CD4-positive, alpha-beta memory T cell (primary cell): ENCODE measurements at places on chromosomes 3 and 15.
A peak's percentile ranks its signal among the peaks of the same experiment; 100 is the strongest.

DNA sequence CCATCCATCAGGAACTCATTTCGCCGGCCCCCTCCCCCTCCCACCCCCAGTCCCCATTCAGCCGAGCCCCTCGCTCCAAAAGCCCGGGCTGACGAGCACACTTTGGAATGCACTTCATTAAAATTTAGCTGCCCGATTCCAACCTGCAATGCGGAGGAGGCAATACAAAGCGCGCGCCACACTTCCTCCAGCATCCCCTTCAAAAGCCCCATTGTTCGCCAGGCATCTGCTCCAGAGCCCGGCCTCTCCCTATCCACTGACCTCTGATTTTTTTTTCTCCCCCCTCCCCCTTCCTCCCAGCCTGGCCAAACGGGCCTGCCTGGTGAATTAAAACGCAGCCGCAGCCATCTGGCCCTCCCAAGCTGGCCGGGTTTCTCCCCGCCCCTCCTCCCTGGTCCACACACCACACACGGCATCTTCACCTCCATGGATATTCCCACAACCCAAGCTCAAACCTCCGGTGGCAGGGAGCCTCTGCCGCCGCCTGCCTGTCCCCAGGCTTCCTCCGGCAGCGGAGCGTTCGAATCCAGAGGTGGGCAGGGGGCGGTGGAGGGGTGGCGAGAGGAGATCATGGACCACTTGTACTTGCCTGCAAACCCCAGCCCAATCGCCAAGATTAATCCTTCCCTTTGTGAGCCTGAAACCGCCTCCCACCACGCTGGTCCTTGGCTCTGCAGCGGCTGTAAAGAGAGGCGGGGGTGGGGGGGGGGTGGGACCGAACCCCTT, 441.3 kb downstream of the MAGI1 start:
- no peaks in the 10 kb centered on the region for H3K27me3 ChIP-seq
- DNase-seq = no peak
- no peaks in the 10 kb centered on the region for H3K36me3 ChIP-seq
- no peak overlapping the region for H3K4me3 ChIP-seq
- H3K4me1 ChIP-seq = no peaks in the 10 kb centered on the region
- no peak overlapping the region for H3K27ac ChIP-seq

DNA sequence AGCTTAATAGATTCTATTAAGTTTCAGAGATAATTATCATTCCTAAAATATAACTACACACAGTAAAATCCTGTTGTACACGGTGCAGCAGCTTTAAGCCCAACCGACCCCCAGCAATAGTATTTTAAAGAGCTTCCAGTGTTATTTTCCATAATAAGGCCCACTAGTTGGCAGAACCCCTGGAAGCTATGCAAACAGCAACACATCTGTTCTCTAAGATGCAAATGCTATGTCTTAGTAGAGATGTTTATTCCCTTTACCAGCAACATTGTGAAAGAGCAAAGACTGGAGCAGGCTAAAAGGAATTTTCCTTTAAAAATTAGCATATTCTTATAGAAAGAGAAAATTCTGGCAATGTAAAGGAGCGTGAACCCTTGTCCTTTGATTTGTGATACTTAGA, 819.7 kb upstream of the ALCAM start:
- no peak overlapping the region for H3K27ac ChIP-seq
- no peaks in the 10 kb centered on the region for H3K4me1 ChIP-seq
- H3K4me3 ChIP-seq = no peak overlapping the region
- DNase-seq = no peak
- H3K27me3 ChIP-seq = no peaks in the 10 kb centered on the region
- H3K36me3 ChIP-seq = no peaks in the 10 kb centered on the region

- H3K36me3 ChIP-seq = no peaks in the 10 kb centered on the region
- no peak for DNase-seq
- H3K27me3 ChIP-seq = no peaks in the 10 kb centered on the region
- no peaks in the 10 kb centered on the region for H3K4me1 ChIP-seq
- H3K27ac ChIP-seq = no peak overlapping the region
Observed at GRCh38 chr3:14204515-14205284, 26.1 kb downstream of the LSM3 start.

DNA sequence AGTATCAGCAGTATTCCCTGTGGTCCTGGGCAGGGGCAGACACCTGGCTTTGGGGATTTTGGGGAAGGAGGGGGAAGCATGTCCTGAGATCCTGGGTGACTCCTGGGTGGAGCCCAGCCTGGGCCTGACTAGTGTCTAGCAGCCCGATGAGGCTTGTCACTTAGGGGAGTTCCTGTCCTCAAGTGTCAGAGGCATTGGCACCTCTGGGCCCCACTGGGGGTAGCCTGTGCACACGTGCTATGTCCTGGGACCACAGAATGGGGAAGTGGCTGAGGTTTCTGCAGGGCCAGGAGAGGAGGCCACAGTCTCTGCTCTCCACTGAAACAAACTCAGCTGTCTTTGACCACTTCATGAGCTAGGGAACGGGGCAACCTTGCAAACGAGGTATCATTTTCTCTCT, 31.5 kb upstream of the ADCY5 start:
- no peak overlapping the region for H3K27ac ChIP-seq
- no peaks in the 10 kb centered on the region for H3K4me1 ChIP-seq
- no peaks in the 10 kb centered on the region for H3K27me3 ChIP-seq
- DNase-seq = no peak
- no peak overlapping the region for H3K4me3 ChIP-seq

- H3K4me3 ChIP-seq = no peak overlapping the region
- H3K27me3 ChIP-seq = no peaks in the 10 kb centered on the region
- no peak overlapping the region for H3K27ac ChIP-seq
- no peaks in the 10 kb centered on the region for H3K4me1 ChIP-seq
- no peak for DNase-seq
- H3K36me3 ChIP-seq = no peaks in the 10 kb centered on the region
Observed at GRCh38 chr3:135565546-135565945, 400.0 kb upstream of the PPP2R3A start.

GRCh38 chr15:34691034-34691433, 63.8 kb downstream of the GJD2 start:
- no peaks in the 10 kb centered on the region for H3K27me3 ChIP-seq
- no peaks in the 10 kb centered on the region for H3K4me1 ChIP-seq
- no peak for DNase-seq
- no peak overlapping the region for H3K4me3 ChIP-seq
- H3K36me3 ChIP-seq = no peaks in the 10 kb centered on the region

GRCh38 chr3:141392897-141393734, 24.8 kb downstream of the ZBTB38 start:
- H3K36me3 ChIP-seq = no peaks in the 10 kb centered on the region
- H3K4me3 ChIP-seq = no peak overlapping the region
- DNase-seq = no peak

DNA sequence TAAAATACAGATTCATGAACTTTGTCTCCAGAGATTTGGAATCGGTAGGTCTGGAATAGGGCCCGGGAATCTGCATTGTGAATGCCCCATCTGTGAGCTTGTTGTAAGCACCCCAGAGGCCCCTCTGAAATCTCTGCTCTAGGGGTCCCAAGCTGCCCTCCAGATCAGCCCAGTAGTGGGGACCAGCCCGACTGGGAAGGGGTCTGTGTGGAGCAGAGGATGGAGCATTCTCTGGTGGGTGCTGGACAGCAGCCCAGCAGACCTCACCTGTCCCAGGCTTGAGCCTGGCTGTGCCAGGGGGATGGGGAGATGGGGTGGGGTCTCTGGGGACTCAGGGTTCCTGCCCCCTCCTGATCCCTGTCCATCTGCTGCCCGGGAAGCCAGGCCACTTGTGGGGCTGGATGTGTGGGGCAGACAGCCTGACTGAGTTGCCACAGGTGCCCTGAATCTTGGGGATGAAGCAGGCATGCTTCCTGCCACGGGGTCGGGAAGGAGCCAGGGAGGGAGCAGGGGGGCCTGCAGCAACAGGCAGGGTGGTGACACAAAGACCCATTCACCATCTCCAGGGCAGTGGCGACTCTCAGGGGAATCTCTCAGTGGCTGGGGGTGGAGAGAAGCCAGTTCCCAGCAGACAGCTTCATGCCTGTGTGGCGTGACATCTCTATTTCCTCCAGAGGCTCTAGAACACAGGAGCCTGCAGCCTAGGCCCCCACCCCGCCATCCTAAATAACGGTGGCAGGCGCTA, 99.3 kb downstream of the WNT7A start:
- H3K36me3 ChIP-seq = no peaks in the 10 kb centered on the region
- no peak overlapping the region for H3K4me3 ChIP-seq

GRCh38 chr3:53554559-53555067, 60.2 kb downstream of the CACNA1D start:
- H3K27me3 ChIP-seq = no peaks in the 10 kb centered on the region
- H3K36me3 ChIP-seq = no peaks in the 10 kb centered on the region
- no peak overlapping the region for H3K27ac ChIP-seq

DNA sequence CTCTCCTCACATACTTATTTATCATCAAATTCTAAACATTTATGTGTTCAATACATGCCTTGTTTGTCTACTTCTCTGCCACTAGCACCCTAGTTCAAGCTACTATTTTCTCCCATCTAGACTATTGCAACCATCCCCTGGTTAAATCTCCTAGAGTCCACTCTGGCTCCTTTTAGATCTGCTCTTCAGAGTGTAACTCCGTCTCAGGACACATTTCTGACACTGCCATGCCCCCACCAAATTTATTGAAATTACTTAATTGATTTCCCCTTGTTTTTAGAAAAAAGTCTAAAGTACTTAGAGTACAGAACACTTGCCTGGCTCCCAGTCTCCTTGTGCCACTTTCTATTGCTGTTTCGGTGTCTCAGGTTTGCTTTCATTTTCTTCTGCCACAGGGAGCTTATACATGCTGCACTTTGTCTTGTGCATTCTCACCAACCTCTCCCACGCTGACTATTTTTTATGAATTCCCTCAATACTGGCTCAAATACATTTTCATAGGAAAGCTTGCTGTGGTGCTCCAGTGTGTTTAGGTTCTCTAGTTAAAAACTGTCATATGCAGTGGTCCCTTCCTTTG, 792.3 kb downstream of the DIPK2A start:
- no peak overlapping the region for H3K4me3 ChIP-seq
- DNase-seq = no peak
- no peaks in the 10 kb centered on the region for H3K36me3 ChIP-seq
- no peaks in the 10 kb centered on the region for H3K4me1 ChIP-seq
- no peak overlapping the region for H3K27ac ChIP-seq
- no peaks in the 10 kb centered on the region for H3K27me3 ChIP-seq

- H3K27ac ChIP-seq = no peak overlapping the region
- H3K4me1 ChIP-seq = no peaks in the 10 kb centered on the region
- no peak overlapping the region for H3K4me3 ChIP-seq
- H3K27me3 ChIP-seq = no peaks in the 10 kb centered on the region
- no peak for DNase-seq
Observed at GRCh38 chr3:24550588-24550987, 55.9 kb upstream of the THRB start.

- H3K36me3 ChIP-seq = no peaks in the 10 kb centered on the region
- peak overlapping the region; percentile 39 for H3K27ac ChIP-seq
- H3K27me3 ChIP-seq = no peaks in the 10 kb centered on the region
- H3K4me3 ChIP-seq = peak overlapping the region; percentile 12
- peaks cover 100% of the 10 kb centered on the region for H3K4me1 ChIP-seq
- no peak for DNase-seq
Observed at GRCh38 chr15:67085237-67085817, 19.9 kb downstream of the SMAD3 start.
